Fibroblast of the aortic adventitia (primary cell): ENCODE measurements at places on chromosomes 3 and 15. TPM values are rescaled to one million over a fixed set of nuclear protein-coding genes. Genes with fewer than 3 reads are reported as not detected.

NEK11 gene
- 15.3 and 82.0 TPM in 2 replicates for total RNA-seq

DNA sequence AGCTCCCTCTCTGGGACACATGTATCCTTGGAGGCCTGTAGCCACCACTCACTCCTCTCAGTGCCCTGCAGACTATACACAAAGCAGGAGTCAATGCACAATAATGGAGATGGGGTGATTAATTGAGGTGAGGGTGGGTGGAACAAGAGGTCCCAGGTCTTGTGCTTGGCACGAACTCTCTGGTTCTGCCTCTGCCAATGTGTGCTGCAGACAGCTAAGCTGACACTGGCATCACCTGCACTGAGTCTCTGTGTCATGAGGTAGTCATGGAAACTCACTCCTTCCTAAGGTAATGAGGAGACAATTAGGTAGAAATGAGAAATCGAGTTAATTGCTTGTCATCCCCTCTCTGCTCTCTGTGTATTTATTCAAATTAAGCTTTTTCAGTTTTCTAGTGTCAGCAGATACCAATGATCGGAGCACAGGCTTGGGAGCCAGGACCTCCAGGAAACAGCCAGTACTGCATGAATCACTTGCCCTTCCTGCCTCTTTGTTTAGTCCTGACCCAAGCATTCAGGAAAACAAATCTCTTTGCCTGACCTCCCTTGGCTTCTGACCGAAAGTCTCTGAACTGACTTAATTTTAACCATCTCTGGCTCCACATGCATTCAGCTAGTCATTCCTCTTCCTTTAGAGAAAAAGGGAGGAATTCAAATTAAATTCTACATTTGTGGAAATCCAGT, 56.7 kb downstream of the DRD3 start:
- DNase-seq = peak; percentile 83

DNA sequence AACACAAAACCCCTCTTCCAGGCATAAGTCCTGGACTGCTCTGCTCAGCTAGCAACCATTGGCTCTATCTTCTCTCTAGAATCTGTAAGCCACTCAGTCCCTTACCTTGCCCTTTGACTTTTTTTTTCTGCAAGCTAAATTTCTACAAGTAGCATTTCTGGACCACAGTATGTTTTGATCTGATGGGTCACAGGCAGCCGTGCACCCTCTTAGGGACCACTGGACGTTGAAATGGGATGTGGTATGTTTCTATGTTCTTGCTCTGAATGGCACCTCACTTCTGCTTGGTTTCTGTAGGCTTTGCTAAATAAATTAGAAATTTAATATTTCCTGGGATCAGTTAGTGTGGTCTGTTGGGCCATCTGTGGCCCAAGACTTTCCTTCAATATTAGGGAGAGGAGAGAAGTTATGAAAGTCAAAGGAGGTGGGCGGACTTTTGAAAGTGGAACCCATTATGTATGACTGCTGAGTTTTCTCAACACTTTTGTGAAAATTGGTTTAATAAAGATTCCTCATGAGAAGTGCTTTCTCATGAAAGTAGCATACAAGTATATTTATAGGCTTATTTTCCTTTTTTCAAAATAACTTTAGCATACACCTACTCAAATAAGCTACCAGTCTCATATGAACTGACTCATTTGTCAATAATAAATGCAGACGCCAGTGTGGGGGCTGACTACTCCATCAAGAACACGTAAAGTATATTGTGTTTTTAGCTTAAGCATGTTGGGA, 18.4 kb upstream of the TIPARP start:
- no peak for DNase-seq

STRA6 gene
- 0.18 and 0.25 TPM in 2 replicates for total RNA-seq

FETUB gene
- not detected in 2 replicates for total RNA-seq

IMPG2 gene
- total RNA-seq = 0.45 and 0.65 TPM in 2 replicates

DNA sequence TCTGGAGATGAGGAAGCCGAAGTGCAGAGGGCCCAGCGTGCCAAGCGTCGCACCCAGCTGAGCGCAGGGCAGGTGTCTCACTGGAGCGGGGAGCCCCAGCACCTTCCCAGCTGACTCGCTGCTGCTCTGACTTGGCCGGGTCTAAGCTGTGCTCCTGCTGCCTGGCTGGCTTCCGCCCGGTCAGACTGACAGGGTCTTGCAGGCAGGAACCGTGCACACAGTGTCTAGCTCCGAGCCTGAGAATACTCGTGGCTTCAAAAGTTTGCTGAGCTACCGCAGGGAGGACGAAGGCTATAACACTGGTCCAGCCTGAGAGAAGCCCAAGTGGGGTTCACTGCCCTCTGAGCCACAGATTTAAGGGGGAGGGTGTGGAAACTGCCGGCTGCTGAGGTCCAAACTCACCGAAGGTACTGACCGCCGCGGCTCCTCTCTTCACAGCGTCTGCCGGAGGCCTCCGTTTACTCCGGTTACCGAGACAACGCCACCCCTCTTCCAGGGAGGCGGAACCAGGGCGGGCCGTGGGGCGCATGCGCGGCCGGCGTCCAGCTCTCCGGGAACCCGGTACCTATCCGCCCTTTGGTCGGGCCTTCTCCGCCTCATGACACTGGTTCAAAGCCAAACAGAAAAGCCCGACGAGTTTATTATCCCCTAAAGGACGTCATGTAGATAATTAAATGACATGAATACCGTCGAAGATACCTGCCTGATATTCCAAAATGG, at the start of gene CFAP44:
TSS of gene CFAP44 (minus strand) at position 443 of the 720 bp plus-strand sequence. CDS start 7,829 bp downstream, outside the sequence.
- peak; percentile 25 for DNase-seq

CCDC9B gene
- total RNA-seq = 6.7 and 16.2 TPM in 2 replicates

GRCh38 chr3:113005611-113006010, 14.8 kb downstream of the GTPBP8 start:
- no peak for DNase-seq

DNA sequence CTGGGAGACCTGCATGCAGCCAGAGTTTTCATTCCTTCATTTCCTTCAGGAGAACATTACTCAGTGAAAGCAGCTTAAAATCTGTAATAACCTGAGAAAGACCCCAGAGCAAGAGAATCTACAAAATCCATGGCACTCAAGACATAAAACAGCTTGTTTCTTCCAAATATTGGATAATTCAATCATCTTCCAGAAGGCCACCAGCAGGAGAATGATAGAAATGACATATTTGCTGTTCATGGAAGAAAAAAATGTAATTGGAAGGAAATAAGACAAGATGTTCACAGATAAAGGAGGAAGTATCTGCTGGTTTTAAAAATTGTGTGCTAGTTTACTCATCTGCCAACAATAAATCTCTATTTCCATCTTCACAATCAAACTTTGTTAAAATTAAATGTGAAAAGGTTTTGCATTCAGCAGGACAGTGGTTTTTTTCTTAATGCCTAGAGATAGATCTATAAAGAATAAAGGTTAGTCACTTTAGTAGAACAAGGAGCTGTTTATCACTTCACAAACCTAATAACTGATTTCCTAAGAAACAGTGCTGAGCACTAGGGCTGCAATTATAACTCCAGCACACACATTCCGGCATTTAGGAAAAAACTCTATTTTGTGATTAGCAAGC, 530.8 kb downstream of the NSUN3 start:
- no peak for DNase-seq

RYR3 gene
- under 0.01 TPM in 1 of 2 replicates, not detected in the other for total RNA-seq

GXYLT2 gene
- total RNA-seq = 47.8 and 59.7 TPM in 2 replicates

- DNase-seq = no peak
Measured at GRCh38 chr3:14016900-14017475, 107.7 kb downstream of the CHCHD4 start.

DNA sequence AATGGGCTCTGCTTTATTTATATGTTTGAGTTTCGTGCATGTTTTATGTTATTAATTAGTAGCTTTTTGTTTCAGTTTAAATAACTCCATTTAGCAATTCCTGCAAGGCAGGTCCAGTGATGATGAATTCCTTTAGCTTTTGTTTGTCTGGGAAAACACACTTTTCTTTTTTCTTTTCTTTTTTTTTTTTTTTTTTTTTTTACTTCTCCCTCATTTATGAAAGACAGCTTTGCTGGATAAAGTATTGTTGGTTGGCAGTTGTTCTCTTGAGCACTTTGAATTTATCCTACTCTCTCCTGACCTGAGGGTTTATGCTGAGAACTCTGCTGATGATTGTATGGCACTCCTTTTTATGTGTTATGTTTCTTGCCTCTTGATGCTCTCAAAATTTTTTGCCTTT, 35.7 kb downstream of the TMEM39A start:
- DNase-seq = no peak

ABHD6 gene
- total RNA-seq = 5.5 and 14.0 TPM in 2 replicates

ZNF35 gene
- 10.1 and 12.9 TPM in 2 replicates for total RNA-seq

DNA sequence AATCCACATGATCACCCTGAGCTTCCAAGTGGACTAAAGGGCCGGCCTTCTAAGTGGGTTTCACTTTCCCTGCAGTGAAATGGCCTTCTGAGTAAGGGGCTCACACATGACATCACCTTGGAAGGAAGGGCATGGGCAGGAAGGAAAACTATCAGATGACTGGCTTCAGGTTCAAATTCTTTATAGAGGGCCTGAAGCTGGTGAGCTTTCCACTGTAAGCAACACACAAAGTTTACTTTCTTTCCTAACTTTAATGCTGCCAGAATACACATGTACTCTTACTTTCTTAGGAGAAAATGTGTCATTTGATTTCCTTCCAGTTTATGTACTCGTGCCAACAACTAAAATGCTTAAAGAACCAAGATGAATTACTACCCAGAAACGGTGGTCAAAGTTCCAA, 475.6 kb downstream of the FOXP1 start:
- peak; percentile 76 for DNase-seq

- no peak for DNase-seq
Measured at GRCh38 chr15:29086001-29086400, 183.6 kb downstream of the NSMCE3 start.

- DNase-seq = peak; percentile 58
Measured at GRCh38 chr3:42831321-42831713, 22.1 kb downstream of the ACKR2 start.
